ENCODE measurements at places on chromosomes 1 and 21. TPM values are rescaled to one million over a fixed set of nuclear protein-coding genes. Genes with fewer than 3 reads are reported as not detected.

The SDC3 gene
- total RNA-seq = 6.9 TPM

The SEC16B gene
- total RNA-seq = 1.7 TPM

The DMBX1 gene
- not detected for total RNA-seq

The USP1 gene
- 15.5 TPM for total RNA-seq

The B3GALNT2 gene
- total RNA-seq = 53.1 TPM

The CEP170 gene
- 114 TPM for total RNA-seq

The DNM3 gene
- 0.77 TPM for total RNA-seq

The AK2 gene
- total RNA-seq = 185 TPM

The SWT1 gene
- total RNA-seq = 8.7 TPM

The CELA3A gene
- not detected for total RNA-seq

The PLA2G4A gene
- total RNA-seq = 49.9 TPM

The GJB4 gene
- under 0.01 TPM for total RNA-seq

The IKBKE gene
- 12.7 TPM for total RNA-seq

All from regular cardiac myocyte (primary cell).